Activated CD8-positive, alpha-beta T cell treated with anti-CD3 and anti-CD28 coated beads, Interleukin-2, amount 10 ng/mL, durations not matched to agents 7 days and 5 days (primary cell): ENCODE measurements at places on chromosomes 12 and 14. TPM values are rescaled to one million over a fixed set of nuclear protein-coding genes. Genes with fewer than 3 reads are reported as not detected.

UNC79 gene
- not detected for total RNA-seq

B4GALNT1 gene
- total RNA-seq = 0.84 TPM

CLEC12A gene
- total RNA-seq = 4.8 TPM

INHBC gene
- total RNA-seq = not detected

CCDC175 gene
- not detected for total RNA-seq

XPOT gene
- 102 TPM for total RNA-seq

COX8C gene
- total RNA-seq = not detected

CHGA gene
- not detected for total RNA-seq

TMEM121 gene
- total RNA-seq = 8.6 TPM

KRT2 gene
- total RNA-seq = 0.10 TPM

FOXA1 gene
- not detected for total RNA-seq

REM2 gene
- 0.21 TPM for total RNA-seq

PIANP gene
- not detected for total RNA-seq

CDKN1B gene
- 96.7 TPM for total RNA-seq

DAO gene
- not detected for total RNA-seq

KIF21A gene
- 19.5 TPM for total RNA-seq

TAS2R14 gene
- total RNA-seq = 2.4 TPM

CMTM5 gene
- total RNA-seq = not detected

CDKN3 gene
- total RNA-seq = 116 TPM

TPPP2 gene
- total RNA-seq = not detected

RHEBL1 gene
- 9.9 TPM for total RNA-seq

WNT1 gene
- 0.81 TPM for total RNA-seq

C1QL4 gene
- not detected for total RNA-seq

RPL41 gene
- 3,845 TPM for total RNA-seq

MYL2 gene
- total RNA-seq = not detected

RBP5 gene
- 0.42 TPM for total RNA-seq

SIX1 gene
- total RNA-seq = not detected

HOXC9 gene
- total RNA-seq = not detected

C12orf54 gene
- total RNA-seq = not detected

AMHR2 gene
- not detected for total RNA-seq

FAR2 gene
- total RNA-seq = 16.7 TPM

DACT1 gene
- 0.58 TPM for total RNA-seq

LBHD2 gene
- total RNA-seq = not detected

SERPINA3 gene
- not detected for total RNA-seq

PPP1R1A gene
- not detected for total RNA-seq

ST8SIA1 gene
- 0.34 TPM for total RNA-seq

NR1H4 gene
- total RNA-seq = not detected
